Esophagus (tissue), 2 donors: ENCODE measurements at places on chromosomes 5 and 9. TPM values are rescaled to one million over a fixed set of nuclear protein-coding genes. Genes with fewer than 3 reads are reported as not detected.

ANXA2R gene
- 2.3 TPM for polyA plus RNA-seq

HSPA4 gene
- 60.6 TPM for polyA plus RNA-seq

CAMSAP1 gene
- polyA plus RNA-seq = 14.0 TPM

LHX3 gene
- not detected for polyA plus RNA-seq
